ENCODE measurements at places on chromosomes 3 and 15.
A peak's percentile ranks its signal among the peaks of the same experiment; 100 is the strongest.

DNA sequence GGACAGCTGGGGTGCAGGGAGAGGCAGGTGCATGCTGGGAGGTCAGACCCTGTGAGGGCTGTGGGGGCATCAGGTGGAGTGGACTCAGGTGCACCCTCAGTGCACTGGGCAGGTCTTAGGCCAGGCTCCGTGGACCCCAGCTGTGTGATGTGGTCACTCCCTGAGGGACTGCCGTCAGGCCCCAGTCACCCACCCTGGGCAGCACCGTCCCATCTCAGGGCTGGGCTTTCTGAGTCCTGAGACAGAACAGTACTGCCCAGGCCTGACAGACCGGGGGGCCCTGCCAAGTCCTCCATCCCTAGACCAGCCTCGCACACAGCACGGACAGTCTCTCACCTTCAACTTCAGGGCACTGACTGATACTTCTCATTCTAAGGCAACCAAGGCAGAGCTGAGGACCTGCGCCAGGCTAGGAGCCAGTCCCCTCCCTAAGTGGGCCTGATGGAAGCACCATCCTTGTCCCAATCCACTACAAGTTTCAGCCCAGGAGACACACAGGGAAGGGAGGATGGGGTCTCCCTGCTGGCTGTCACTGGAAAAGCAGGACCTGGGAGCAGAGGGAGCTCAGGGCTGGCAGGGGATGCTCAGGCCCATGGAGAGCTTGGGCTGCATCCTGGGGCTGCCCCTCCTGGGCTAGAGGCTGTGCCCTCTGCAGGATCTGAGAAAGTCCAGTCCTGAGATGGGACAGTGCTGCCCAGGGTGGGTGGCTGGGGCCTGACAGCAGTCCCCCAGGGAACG is 86.3 kb downstream of the LMLN start:
- no peak for DNase-seq

GRCh38 chr15:74245342-74245931 is 9.3 kb downstream of the CCDC33 start:
- DNase-seq: peak; percentile 80

DNA sequence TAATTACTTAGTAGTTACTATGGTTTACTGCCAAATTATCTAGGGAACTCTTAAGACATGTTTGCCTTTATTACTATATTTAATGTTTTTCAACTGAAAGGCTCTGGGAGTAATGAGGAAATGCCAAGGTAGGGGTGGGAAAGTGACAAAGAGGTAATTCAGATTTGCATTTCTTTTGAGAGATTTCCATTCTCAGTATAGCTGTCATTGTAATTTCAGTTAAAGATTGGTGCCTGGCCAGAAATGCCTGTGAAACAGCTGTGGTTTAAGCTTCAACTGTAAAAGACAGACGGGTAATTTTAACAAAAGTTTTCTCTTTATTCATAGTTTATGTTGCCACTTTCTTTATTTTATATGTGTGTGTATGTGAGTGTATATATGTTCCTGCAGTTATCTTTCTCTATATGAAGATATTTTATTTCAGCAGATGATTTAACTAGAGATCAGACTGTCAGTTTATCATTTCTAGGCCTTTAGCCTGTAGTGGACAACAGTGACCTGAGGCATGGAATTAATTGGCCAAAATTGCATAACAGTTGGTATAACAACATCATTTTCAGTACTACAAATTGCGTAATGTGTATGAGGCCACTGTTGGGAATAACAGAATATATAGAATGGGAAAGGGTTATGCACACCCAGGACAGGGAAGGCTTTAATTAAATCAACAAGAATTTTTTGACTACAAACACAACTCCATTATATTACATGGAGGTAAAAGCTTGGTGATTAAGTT is 119.0 kb downstream of the BBX start:
- no peak for DNase-seq

DNA sequence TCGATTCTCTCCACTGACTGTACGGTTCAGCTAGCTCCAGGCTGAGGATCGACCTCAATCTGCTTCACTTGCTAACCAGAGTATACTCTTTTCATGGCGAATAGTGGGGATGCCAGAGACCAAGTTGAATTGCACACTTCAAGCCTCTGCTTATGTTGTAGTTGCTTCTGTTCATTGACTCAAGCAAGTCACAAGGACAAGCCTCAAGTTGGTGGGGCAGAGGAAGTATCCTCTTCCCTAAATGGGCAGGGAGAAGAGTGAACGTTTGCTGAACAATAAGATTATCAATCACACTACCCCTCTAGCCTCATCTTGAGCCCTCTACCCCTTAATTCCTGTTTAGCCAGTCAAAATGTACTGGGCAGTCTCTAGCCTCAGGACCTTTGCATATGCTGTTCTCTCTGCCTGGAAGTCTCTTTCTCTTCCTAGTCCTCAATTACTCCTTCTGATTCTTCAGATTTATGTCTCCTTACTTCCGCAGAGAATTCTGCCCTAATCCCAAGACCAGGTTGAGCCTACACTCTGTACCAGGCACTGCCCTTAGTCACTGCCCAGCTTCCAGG is 390.4 kb upstream of the PROK2 start:
- no peak for DNase-seq

DNA sequence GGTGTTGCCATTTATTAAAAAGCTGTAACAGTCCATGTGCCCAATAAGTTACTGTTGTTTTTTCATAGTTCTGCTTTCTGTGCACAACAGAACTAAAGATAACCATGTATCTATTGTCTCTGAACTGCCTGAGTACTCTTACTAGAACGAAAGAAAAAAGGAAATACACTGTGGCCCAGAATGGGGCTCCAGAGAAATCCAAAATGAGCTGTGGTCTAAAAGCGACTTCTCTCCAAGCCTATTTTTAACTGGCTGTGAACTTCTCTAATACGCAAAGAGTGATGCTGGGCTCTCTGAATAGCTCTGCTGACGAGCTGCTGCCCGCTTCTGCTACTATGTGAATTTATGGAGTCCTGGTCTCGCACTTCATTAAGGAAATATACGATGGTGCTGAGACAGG is 56.2 kb upstream of the LPP start:
- no peak for DNase-seq

- no peak for DNase-seq
Observed at GRCh38 chr3:152261329-152261728, 7.4 kb upstream of the MBNL1 start.

DNA sequence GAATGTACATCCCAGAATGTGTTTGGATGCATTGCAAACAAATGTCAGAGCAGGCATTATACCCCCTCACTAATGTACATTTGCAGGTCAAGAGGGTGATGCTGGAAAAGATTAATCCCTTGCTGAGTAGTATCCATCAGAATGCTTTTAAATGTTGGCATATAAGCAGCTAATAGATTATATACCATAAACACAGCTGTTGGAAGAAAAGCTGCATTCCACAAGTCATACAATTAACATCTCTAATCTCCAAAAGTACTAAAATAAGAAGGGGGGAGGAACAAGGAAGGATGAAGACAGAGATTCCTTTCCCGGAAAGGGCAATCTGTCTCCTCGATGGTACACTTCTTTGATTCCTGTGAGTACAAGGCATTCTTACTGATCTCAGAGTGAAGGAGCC is 445.7 kb upstream of the CDIN1 start:
- DNase-seq: no peak

- no peak for DNase-seq
Observed at GRCh38 chr15:73370151-73370550, 1.4 kb upstream of the HCN4 start.

- no peak for DNase-seq
Observed at GRCh38 chr3:81068546-81068945, 692.9 kb downstream of the GBE1 start.

- no peak for DNase-seq
Observed at GRCh38 chr3:43764056-43764455, 73.3 kb downstream of the ABHD5 start.
